ENCODE measurements at places on chromosomes 2 and 18. TPM values are rescaled to one million over a fixed set of nuclear protein-coding genes. Genes with fewer than 3 reads are reported as not detected.

GRCh38 chr2:120767486-120768005 lies 31.9 kb downstream of the GLI2 start:
- DNase-seq: no peak
- H3K4me3 ChIP-seq: no peak overlapping the region
- no peaks in the 10 kb centered on the region for H3K27me3 ChIP-seq
- no peaks in the 10 kb centered on the region for H3K36me3 ChIP-seq
- no peak overlapping the region for H3K27ac ChIP-seq

DNA sequence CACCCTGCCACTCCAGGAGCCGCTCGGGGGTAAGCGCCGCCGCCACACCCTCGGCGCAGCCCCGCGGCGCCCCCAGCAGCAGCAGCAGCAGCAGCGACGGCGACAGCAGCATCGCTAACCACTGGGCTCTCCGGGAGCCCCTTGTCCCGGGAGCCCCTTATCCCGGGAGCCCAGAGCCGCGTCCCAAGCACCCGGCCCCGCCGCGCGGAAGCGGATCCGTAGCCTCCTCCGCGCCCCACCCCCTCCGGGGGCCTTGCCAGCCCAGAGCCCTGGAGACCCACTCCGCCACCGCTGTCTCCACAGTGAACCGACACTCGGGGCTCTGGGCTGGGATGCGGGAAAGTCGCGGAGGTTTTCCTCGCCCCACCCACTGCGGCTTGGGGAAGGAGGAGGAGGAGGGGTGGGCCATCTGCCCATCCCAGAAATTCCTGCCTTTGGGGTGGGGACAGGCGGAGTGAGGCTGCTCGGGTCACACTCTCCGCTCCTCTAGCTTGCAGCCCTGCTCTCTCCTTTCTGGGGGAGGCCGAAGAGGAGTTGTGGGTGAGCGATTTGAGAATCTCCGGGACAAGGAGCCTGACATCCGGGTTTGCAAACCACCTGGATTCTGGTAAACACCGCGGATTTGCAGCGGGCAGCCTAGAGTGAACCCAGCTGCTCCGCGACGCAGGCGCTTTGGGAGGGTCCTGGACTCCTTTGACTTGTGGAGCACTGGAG lies at the start of gene PLA2R1:
Gene PLA2R1 (minus strand): TSS at position 324 of the 714 bp plus-strand sequence. CDS start 212 bp downstream, at position 112.
- H3K4me1 ChIP-seq: peaks cover 37% of the 10 kb centered on the region
- H3K36me3 ChIP-seq: no peaks in the 10 kb centered on the region
- peak within 1 kb of the TSS; percentile 72 for H3K27ac ChIP-seq
- peak within 1 kb of the TSS; percentile 70 for H3K4me3 ChIP-seq
- DNase-seq: no peak
- H3K27me3 ChIP-seq: no peaks in the 10 kb centered on the region

GRCh38 chr2:224102991-224103390 lies 63.9 kb upstream of the SERPINE2 start:
- no peak overlapping the region for H3K27ac ChIP-seq
- no peaks in the 10 kb centered on the region for H3K36me3 ChIP-seq
- peaks cover 18% of the 10 kb centered on the region for H3K4me1 ChIP-seq
- no peak for DNase-seq
- no peak overlapping the region for H3K4me3 ChIP-seq

PGAP1 gene
- total RNA-seq: 15.2 TPM

- DNase-seq: no peak
- no peaks in the 10 kb centered on the region for H3K27me3 ChIP-seq
- no peaks in the 10 kb centered on the region for H3K36me3 ChIP-seq
- H3K27ac ChIP-seq: peak within 1 kb of the TSS; percentile 74
Measured at GRCh38 chr2:201182650-201183364, at the start of gene CASP10. Gene CASP10 (plus strand): TSS chr2:201183141. CDS start chr2:201185778, 2,637 bp downstream.

GRCh38 chr2:74714691-74715080 lies 60.6 kb downstream of the SEMA4F start:
- no peaks in the 10 kb centered on the region for H3K27me3 ChIP-seq
- DNase-seq: no peak
- H3K27ac ChIP-seq: no peak overlapping the region
- no peaks in the 10 kb centered on the region for H3K36me3 ChIP-seq
- no peak overlapping the region for H3K4me3 ChIP-seq

PLB1 gene
- total RNA-seq: 2.5 TPM

DNA sequence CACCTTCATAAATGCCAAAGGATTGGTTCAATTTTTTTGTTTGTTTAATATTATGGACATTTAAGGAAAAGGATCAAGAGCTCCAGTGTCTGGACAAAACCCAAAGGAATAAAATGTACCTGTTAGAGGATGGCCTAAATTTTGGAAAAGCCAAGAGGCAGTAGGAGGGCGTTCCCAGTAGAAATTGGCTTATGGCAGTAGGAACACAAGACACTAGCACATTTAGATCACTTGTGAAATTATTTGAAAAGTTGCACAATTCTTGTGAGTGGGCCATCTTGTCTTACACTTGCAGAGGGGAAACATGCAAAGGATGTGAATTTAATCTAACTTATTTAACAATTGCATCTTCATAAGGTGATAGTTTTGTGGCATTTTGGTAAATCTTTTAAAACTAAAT lies 3.2 kb downstream of the BZW1 start:
- no peaks in the 10 kb centered on the region for H3K27me3 ChIP-seq
- H3K36me3 ChIP-seq: no peaks in the 10 kb centered on the region
- peaks cover 39% of the 10 kb centered on the region for H3K4me1 ChIP-seq
- H3K27ac ChIP-seq: no peak overlapping the region

DNA sequence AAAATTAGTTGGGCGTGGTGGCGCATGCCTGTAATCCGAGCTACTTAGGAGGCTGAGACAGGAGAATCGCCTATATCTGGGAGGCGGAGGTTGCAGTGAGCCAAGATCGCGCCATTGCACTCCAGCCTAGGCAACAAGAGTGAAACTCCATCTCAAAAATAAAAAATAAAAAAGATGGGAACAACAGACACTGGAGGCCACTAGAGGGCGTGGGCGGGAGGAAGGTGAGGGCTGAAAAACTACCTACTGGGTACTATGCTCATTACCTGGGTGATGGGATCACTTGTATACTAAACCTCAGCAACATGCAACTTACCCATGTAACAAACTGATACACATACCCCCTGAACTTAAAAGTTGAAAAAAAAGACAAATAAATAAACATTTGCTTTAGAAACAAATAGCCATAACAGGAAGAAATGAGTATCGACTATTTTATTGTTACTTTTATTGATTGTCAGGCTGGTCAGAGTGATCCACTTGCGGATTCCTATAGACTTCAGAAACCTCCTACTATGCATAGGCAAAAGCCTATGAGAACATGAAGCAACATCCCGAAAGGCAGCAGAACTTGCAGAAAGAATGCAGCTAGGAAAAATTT lies 61.0 kb downstream of the TMEM163 start:
- no peak overlapping the region for H3K4me3 ChIP-seq
- no peak overlapping the region for H3K27ac ChIP-seq
- H3K27me3 ChIP-seq: no peaks in the 10 kb centered on the region
- no peaks in the 10 kb centered on the region for H3K4me1 ChIP-seq

KANSL1L gene
- total RNA-seq: 29.7 TPM

DNA sequence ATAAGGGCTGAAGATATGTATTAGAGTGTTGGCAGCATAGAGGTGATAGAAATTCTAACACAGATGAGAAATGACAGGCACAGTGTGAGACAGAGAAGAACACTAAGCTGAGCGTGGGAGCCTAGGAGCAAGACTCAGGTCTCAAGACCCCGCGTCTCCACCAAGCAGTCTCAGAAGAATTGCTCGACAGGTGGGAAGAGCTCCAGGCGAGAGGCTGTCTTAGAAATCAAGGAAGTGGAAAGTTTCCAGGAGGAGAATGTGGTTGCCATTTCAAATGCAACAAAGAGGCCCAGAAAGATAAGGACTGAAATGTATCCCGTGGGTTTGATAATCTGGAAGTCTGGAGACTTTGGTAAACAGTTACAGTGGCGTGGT lies 31.5 kb upstream of the CAB39 start:
- H3K4me1 ChIP-seq: no peaks in the 10 kb centered on the region
- DNase-seq: no peak
- no peak overlapping the region for H3K27ac ChIP-seq
- no peak overlapping the region for H3K4me3 ChIP-seq
- no peaks in the 10 kb centered on the region for H3K36me3 ChIP-seq
- H3K27me3 ChIP-seq: no peaks in the 10 kb centered on the region

- DNase-seq: no peak
- no peak overlapping the region for H3K4me3 ChIP-seq
- no peaks in the 10 kb centered on the region for H3K36me3 ChIP-seq
- no peak overlapping the region for H3K27ac ChIP-seq
- no peaks in the 10 kb centered on the region for H3K27me3 ChIP-seq
- H3K4me1 ChIP-seq: peaks cover 5% of the 10 kb centered on the region
Measured at GRCh38 chr2:232239951-232240681, 138.4 kb upstream of the ALPP start.

DSC2 gene
- 108 TPM for total RNA-seq

ZNF513 gene
- total RNA-seq: 17.4 TPM

FSHR gene
- not detected for total RNA-seq

SERPINB13 gene
- total RNA-seq: 131 TPM

- H3K4me3 ChIP-seq: no peak overlapping the region
- no peak for DNase-seq
- H3K27ac ChIP-seq: no peak overlapping the region
- no peaks in the 10 kb centered on the region for H3K36me3 ChIP-seq
- no peaks in the 10 kb centered on the region for H3K27me3 ChIP-seq
- no peaks in the 10 kb centered on the region for H3K4me1 ChIP-seq
Measured at GRCh38 chr2:216379977-216380376, 7.7 kb upstream of the MARCHF4 start.

GAL3ST2 gene
- total RNA-seq: 0.98 TPM

Measured in vagina (tissue), 2 donors.